ENCODE measurements at places on chromosomes 12 and 14. TPM values are rescaled to one million over a fixed set of nuclear protein-coding genes. Genes with fewer than 3 reads are reported as not detected.

Gene TMEM30B
- polyA plus RNA-seq = 0.15 TPM

GRCh38 chr14:69615496-69616407 lies 4.4 kb downstream of the SUSD6 start:
- no peak for DNase-seq

- DNase-seq = no peak
Observed at GRCh38 chr12:9761419-9761781, 699 bp upstream of the CD69 start.

DNA sequence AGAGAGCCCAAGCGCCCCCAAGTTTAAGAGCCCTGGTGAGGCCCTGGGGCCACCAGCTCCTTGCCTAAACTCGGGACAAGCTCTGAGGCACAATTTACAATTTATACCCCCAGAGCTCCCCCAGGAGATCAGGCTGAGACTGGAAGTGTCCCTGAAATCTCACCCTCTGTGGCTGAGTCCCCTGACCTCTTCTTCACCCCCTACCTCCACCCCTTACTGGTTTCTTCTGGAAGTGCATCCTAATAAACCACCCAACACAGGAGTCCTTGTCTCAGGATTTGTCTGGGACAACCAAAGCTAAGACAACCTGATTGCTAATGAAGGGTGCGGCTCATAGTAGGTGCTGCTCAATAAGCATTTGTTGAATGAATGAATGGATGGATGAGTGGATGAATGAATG lies 206.4 kb downstream of the BCL11B start:
- DNase-seq = no peak

Gene PAH
- polyA plus RNA-seq = not detected

Gene ZC2HC1C
- 1.2 TPM for polyA plus RNA-seq

DNA sequence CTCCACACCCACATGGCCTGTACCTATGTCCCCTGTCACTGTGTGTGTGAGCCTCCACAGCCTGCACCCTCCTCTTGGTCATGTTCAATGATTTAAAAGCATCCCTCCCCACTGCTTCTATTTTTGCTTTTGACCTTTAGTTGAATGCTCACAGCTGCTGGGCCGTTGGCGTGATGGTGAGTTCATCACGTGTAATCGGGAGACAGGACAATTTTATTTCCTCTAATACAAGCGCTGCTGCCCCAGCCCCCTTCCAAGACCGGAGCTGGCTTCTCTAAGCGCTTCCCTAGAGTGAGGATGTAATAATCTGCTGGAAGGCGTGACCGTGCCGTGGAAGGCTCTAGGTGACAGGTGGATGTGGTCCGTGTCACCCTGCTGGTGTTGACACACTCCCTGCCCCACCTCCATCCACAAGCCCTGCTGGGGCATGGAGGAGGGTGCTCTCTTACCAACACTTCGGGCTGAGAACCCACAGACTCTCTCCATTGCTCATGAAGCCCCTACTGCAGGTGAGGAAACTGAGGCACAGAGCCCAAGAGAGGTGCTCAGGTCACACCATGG lies 25.4 kb downstream of the CCDC85C start:
- DNase-seq = no peak

DNA sequence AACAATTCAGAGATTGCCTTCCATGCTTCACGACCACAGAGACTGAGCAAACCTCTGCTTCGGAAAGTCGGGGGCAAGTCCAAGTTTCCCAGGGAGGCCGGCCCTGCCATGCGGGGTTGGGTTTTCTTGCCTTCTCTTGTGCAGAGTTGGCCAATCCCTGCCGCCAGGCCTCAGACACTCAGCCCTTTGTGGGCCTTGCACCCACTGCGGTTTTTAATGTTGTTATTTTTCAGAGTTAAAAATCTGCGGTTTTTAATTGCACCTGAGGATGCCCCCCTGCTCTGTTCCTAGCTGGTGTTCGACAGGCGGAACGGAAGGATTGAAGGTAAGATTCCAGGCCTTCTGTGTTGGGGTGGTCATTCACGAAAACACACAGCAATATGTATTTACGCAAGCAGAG lies 108.7 kb downstream of the CALM1 start:
- no peak for DNase-seq

DNA sequence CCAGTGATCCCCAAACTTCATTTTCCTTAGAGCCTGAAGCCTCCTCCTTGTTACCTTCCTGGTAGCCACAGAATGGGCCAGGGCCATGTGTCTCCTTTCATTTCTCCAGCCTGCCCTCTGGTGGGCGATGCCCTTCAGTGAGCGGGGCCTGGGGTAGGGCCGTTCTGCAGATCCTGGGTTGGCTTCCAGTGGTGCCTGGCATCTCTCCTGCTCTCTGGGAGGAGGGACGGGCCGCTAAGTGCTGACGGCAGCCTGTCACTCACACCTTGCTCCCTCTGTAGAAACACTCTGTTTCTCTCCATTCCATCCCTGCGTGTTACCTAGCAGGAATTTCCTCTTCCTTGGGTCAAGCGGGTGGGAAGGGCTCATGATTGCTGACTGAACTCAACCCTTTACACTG lies 232.1 kb downstream of the CACNA1C start:
- DNase-seq = peak; percentile 86

Gene P2RX2
- 0.03 TPM for polyA plus RNA-seq

- DNase-seq = no peak
Observed at GRCh38 chr14:58697930-58698642, 60.3 kb downstream of the DACT1 start.

Gene BRAP
- polyA plus RNA-seq = 11.7 TPM

Gene SDR9C7
- polyA plus RNA-seq = not detected

DNA sequence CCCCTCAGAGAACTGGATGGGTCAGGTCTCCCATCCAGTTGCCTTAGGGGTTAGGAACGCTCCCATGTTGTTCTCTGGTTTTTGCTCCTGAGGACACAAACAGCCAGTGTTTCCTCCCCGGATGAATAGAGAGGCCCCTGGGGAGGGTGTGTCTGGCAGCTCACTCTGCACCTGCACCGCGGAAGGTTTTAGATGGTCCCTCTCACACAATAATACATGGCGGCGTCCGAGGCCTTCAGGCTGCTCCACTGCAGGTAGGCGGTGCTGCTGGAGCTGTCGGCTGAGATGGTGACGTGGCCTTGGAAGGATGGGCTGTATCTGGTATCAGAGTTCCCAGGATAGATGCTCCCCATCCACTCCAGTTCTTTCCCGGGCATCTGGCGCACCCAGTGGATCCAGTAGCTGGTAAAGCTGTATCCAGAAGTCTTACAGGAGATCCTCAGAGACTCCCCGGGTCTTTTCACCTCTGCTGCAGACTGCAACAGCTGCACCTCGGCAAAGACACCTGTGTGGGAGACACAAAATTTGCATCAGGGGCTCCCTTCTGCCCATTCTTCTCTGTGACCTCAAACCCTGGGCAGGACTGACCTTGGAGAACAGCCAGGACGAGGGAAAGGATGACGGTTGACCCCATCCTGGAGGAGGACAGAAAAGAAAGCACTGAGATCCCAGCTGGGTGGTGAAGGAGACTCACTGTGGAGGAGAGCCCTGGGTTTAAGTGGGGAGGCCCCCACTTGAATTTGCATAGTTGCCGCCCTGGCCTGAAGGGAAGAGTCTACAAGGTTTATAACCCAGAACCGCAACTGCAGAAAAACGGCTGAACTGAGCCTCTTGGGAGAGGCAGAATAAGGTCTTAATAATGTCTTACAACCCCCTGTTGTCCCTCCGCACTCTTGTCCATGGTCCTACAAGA lies 1324.8 kb downstream of the TMEM121 start:
- no peak for DNase-seq

Gene BDKRB1
- polyA plus RNA-seq = 16.9 TPM

DNA sequence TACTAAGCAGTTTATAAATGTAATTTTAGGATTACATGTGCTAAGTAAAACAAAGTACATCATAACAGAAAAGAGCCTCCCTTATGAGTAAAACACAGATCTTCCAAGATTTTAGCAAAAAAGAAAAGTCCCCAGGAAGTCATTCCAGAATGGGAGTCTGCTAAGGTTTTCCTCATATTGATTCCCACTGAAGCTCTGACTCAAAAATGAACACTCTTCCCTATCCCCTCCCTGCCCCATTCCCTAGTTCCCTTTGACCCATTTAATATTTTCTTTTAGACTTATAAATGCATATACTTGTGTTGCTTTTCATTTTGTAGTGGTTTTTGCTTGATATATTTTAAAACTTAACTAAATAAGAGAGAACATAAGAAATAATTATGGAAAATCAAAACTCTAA lies 40.1 kb downstream of the PTGER2 start:
- DNase-seq = no peak

Gene SUOX
- polyA plus RNA-seq = 23.2 TPM

GRCh38 chr14:105161964-105162668 lies 6.5 kb downstream of the JAG2 start:
- DNase-seq = no peak

GRCh38 chr12:52837413-52837741 lies 3.3 kb upstream of the KRT79 start:
- no peak for DNase-seq

Gene PTGES3
- 38.9 TPM for polyA plus RNA-seq

- no peak for DNase-seq
Observed at GRCh38 chr14:94560751-94561655, at the start of gene SERPINA4. TSS of gene SERPINA4 (plus strand) at chr14:94561442. CDS start at chr14:94563483, 2,041 bp downstream.

DNA sequence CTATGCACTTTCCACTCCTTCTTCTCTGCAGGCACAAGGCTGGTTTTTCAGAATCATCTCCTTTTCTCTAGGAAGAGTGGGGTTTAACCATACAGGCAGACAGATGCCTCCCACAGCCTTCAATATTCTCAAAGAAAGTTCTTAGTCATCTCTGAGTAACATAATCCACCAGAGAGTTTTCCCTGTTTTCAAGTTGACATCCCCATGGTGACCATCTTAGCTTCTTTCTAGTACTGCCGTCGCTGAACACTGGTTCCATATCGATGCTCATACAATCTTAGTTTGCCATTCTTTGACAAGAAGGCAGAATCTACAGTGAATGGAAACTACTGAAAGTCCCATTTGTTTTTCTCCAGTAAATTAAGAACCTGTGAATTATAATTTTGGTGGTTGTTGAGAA lies 28.6 kb downstream of the TPH2 start:
- DNase-seq = no peak

Gene VRTN
- polyA plus RNA-seq = not detected

DNA sequence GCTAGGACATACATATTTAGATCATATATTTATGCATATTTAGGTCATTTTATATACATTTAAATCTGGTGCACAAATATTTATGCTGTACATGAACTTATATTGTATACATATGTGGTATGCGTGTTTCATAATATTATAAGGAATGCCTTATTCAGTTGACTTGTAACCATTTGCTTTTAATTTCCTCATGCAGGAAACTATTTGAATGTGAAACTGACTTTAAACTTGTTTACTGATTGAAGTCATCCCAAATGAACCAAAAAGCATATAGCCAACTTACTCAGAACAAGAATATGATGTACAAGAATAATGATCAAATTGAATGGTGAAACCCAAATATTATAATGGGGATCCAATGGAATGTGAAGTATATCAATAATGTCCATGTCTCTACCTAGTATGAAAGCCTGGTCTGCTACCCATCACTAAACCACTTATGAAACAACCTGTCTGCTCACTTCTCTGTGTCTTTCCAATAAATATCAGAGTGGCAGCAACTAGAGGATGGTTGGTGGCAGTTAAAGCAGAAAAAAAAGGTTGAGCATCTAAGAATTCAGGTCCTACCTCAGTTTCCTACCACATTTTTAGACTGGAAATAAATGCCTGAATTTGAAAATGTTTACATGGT lies 38.3 kb downstream of the RPS6KA5 start:
- no peak for DNase-seq

Gene SYT1
- 17.0 TPM for polyA plus RNA-seq

DNA sequence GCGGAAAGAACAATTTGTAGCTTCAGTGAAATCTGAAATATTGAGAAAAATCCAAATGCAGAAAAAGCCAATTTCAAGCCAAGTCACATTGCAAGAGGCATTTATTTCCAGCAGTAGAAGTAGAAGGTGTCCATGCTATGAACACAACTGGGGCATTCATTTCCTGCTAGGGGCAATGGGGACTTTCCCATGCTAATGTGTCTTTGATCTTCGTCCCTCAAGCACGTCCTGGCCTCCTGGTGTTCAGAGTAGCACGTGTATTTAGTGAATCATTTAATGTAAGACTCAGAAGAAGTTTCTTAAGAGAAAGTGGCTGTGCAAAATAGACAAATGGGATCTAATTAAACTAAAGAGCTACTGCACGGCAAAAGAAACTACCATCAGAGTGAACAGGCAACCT lies 267.9 kb downstream of the TMEM132C start:
- DNase-seq = no peak

DNA sequence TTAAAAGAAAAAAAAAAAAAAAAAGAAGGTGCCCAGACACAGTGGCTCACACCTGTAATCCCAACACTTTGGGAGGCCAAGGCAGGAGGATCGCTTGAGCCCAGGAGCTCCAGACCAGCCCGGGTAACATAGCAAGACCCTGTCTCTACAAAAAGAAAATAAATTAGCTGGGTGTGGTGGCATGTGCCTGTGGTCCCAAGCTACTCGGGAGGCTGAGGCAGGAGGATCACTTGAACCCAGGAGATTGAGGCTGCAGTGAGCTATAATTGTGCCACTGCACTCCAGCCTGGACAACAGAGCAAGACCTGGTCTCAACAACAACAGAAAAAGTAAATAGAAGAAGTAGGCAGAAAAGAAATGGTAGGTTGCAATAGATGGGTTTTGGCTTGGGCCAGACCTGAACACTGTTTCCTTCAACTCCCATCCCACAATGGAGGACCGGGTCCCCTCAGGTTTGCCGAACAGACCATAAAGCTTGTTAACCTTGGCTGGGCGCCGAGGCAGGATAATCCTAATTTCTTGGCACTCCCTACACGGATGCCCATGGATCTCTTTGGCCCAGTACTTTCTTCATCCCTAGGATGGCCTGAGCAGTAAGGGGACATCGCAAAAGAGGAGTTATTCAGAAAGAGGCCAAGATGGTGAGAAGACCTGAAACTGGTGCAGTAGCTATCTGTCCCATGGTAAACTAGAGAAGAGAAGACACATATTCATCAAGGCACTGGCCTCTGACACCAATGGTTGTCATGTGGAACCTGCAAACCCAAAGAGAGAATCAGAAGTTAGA lies 165.5 kb upstream of the CCND2 start:
- no peak for DNase-seq

DNA sequence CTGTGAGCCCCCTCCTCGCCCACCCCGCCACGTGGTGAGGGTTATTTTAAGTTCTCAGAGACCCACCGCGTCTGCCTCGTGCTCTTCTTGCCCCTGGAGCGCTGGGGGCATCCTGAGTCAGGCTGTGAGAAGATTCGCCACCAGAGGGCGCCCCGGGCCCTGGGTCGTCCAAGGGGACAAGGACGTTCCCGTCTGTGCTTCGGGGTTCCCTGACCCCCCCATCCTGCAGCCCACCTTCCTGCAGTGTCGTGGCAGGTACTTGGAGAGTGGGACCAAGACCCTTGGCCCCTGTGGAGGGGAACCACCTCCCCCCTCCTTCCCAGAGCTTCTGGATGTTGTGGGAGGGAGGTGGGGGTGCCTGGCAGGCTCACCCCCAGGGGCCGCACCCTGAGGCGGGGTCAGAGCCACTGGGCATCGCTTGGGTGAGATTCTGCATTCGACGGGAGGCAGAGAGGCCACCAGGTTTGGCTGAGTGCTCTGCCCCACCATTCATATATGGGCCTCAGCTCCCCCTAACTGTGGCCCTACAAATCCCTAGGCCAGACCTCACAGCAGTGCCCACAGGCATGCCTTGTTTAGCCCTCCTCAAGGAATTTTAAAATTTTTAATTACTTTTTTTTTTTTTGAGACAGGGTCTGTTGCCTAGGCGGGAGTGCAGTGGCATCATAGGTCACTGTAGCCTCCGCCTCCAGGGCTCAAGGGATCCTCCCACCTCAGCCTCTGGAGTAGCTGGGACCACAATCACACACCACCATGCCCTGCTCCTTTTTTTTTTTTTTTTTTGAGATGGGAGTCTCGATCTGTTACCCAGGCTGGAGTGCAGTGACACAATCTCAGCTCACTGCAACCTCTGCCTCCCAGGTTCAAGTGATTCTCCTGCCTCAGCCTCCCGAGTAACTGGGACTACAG lies 17.0 kb downstream of the RHOF start:
- DNase-seq = peak; percentile 90
